ENCODE measurements at places on chromosomes 3 and 15. TPM values are rescaled to one million over a fixed set of nuclear protein-coding genes. Genes with fewer than 3 reads are reported as not detected.

- H3K36me3 ChIP-seq = no peaks in the 10 kb centered on the region
- H3K27ac ChIP-seq = peak overlapping the region; percentile 79
- DNase-seq = peak; percentile 96
- H3K27me3 ChIP-seq = no peaks in the 10 kb centered on the region
- peaks cover 18% of the 10 kb centered on the region for H3K4me1 ChIP-seq
These were observed 23.3 kb downstream of the STAG1 start for GRCh38 chr3:136728918-136729317.

DNA sequence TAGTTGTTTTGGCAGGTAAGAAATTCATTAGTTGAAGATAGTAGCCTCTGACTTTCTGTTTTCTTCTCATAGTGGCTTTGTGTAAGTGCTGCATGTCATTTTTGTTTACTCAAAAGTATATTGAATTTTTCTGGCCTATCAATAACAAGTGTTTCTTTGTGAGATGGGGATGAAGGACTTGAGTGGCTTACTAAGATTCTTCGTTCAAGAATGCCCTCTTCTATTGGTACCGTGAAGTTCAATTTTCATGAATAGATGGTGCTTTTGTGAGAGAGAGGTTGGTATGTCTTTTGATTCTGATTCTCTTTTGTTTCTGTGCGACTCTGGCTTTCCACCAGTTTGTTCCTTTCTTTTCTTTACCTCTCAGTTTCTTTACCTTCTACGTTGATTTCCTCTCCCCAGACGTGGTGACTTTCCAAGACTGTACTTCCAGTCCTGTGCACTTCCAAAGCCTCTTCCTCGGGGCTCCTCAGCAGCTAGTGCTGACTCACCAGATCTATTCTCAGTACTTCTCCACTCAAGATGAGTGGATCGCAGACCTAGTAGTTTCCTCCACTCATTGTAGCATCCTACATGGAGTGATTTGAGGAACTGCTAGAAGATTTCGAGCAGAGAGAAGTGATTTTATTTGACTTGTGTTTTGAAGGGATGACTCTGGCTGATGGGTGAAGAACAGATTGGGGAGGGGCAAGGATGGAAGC is 82.0 kb upstream of the EPHB3 start:
- H3K36me3 ChIP-seq = no peaks in the 10 kb centered on the region
- no peaks in the 10 kb centered on the region for H3K4me1 ChIP-seq
- H3K27ac ChIP-seq = no peak overlapping the region
- no peak for DNase-seq
- no peak overlapping the region for H3K4me3 ChIP-seq
- peaks cover 27% of the 10 kb centered on the region for H3K27me3 ChIP-seq

DNA sequence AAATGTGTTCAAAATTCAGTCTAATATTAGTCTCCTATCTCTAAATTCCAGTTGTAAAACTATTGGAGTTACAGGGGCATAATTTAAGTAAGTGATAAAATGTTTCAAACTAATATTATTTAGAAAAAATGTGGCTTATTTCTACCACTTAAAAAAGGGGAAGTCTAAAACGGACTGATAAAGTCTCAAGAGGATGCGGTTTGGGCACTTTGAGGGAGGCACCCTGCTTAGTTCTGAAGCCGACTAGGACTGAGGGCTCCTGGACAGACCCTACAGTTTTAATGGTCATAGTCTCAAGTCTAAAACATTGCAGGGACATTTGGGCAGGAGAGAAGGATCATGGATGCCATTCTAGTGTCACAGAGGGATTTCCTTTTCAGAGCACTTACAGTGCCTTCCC is 566.3 kb downstream of the NR2F2 start:
- no peak for DNase-seq
- H3K27ac ChIP-seq = no peak overlapping the region
- no peak overlapping the region for H3K4me3 ChIP-seq
- H3K27me3 ChIP-seq = no peaks in the 10 kb centered on the region
- no peaks in the 10 kb centered on the region for H3K36me3 ChIP-seq

DNA sequence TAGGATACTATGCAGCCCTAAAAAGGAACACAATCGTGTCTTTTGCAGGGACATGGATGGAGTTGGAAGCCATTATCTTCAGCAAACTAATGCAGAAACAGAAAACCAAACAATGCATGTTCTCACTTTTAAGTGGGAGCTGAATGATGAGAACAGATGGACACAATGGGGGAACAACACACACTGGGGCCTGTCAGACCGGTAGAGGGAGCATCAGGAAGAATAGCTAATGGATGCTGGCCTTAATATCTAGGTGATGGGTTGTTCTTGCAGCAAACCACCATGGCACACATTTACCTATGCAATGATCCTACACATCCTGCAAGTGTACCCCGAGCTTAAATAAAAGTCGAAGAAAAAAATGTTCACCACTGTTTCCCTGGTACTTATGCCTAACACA is 17.5 kb downstream of the SENP7 start:
- no peak for DNase-seq
- no peaks in the 10 kb centered on the region for H3K4me1 ChIP-seq
- H3K27me3 ChIP-seq = no peaks in the 10 kb centered on the region
- H3K27ac ChIP-seq = no peak overlapping the region
- H3K4me3 ChIP-seq = no peak overlapping the region

DNA sequence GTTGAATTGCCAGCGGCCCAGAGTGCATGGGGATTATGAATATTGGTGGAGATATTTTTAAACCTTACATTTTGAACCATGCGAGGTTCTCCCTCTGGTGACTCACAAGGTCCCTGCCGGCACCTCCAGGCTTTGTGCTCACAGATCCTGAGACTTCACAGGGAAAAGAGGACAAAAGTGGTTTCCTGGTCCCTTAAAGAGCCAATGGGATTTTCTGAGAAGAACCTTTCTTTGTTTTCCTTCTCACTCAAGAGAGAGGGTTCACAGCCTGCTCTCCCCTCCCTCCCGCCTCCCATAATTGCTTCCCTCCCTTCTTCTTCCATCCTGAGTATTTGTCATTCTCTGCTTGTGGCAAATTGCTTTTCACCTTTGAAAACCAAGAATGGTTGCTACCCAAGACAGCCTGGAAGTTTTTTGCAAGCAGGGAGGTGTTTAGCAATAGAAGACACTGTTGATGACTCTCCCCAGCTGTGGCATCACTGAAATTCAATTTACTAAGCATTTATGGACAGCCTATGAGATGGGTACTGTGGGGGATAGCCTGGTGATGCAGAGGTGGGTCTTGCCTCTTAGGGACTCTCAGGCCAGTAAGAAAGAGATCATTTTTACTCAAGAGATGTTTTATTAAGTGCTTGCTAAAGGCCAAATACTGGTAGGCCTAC is 76.6 kb downstream of the CPN2 start:
- H3K36me3 ChIP-seq = no peaks in the 10 kb centered on the region
- no peak overlapping the region for H3K4me3 ChIP-seq
- H3K4me1 ChIP-seq = peaks cover 44% of the 10 kb centered on the region
- peak overlapping the region; percentile 20 for H3K27ac ChIP-seq
- peak; percentile 62 for DNase-seq
- H3K27me3 ChIP-seq = no peaks in the 10 kb centered on the region

Gene SPCS1
- total RNA-seq = 271 TPM

Gene GATA2
- 28.6 TPM for total RNA-seq

Gene VWA5B2
- not detected for total RNA-seq
